ENCODE measurements at places on chromosomes 3 and 15.

- DNase-seq: no peak
These were observed 2.4 kb downstream of the MB21D2 start for GRCh38 chr3:192915304-192915703.

DNA sequence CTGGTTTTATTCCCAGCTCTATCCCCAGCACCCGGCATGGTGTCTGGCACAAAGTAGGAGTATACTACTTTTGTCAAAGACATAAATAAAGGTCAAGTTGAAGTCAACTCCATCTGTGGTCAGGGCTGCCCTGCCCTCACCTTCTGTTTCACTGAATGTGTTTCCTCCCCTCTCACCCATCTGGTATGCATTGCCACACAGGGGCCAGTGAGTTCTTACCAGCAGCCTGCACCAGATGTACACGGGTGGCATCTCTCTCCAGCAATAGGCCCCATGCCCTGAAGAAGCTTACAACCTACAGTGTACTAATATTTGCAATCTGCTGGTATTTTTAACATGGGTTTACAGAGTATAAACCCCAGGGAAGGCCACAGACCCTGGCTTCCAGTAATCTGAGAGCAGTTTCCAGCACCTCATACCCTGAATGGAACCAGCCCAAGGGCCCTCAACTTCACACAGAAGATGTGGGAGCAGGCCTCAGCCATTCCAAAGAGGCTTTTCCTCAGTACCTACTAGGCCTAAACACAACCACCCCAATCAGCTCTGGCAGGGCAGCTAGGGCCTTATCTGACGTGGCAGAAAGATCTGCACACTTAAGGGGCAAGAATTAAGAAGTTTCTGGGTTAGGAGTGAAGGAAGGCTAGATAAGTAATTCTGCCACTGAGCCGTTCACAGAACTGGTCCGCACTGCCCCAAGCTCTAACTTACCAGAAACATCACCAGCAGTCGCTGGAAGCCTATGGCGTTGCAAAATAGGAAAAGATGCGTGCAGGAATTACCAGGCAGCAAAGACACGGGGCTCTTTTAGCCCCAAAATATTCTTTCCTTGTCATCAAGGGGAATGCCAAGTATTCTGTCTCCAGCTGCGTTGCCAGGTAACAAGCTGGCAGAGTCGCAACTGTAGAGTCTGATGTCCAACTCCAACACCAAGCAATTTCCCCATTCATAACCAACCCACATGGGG is 2.1 kb downstream of the IDH2 start:
- no peak for DNase-seq

GRCh38 chr3:154753101-154753500 is 323.1 kb upstream of the GPR149 start:
- no peak for DNase-seq

- DNase-seq: no peak
These were observed 15.0 kb upstream of the SOX2 start for GRCh38 chr3:181696626-181697230.

DNA sequence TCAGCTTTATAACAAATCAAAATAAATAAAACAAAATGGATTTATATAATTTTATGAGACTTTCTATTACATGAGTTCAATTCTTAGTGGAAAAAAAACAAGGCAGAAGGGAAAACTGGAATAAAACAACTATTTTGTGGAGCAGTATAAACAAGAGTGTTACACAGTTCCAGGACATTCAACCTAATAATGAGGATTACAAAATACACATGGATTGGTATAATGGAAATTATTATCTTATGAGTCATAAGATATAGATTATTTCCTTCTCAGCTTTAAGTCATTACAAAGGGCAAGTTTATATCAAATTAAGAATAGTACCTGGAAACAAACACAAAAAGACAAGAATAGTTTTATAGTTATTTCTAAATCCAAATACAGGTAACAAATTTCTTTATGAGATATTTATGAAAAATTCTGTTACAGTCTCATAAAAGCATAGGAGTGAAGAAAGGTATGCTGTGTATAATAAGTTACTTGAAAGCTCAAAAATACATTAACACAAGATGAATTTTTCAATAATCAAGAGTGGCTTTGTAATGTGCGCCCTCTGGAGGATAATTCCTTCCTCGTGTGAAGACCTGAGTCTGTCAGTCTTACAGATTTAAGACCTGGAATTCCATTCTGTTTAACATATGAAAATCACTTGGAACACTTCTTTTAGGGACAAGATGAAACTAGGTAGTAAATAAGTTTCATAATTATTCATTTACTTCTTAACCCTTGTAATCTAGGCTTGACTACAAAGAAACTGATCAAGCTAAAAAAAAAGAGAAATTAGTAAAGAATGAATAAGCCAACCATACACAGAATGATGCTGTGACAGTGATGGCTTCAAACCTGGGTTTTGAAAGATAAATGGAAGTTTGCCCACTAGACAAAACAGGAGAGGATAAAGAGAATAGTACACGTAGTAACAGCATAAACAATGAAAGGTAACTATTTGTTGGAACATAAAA is 9.5 kb downstream of the COPS2 start:
- DNase-seq: no peak

DNA sequence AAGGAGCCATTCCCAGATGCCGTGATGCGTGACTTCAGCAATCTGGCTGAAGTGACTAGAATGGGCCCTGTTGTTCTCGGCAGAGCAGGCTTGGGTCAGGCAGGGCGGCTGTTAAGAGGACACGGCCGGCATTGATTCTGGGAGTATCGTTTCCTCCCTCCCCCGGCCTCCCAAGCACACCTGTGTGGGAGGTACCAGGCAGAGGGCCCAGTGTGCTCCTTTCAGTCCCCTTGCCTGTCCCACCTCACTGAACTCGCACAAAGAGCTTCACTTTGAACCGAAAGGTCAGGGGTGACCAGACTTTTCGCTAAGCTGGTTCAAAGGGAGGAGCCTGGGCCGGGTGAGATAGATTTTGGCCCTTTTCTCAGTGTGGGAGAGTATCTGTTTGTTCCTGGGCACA is 92.7 kb downstream of the CEMIP start:
- DNase-seq: no peak

DNA sequence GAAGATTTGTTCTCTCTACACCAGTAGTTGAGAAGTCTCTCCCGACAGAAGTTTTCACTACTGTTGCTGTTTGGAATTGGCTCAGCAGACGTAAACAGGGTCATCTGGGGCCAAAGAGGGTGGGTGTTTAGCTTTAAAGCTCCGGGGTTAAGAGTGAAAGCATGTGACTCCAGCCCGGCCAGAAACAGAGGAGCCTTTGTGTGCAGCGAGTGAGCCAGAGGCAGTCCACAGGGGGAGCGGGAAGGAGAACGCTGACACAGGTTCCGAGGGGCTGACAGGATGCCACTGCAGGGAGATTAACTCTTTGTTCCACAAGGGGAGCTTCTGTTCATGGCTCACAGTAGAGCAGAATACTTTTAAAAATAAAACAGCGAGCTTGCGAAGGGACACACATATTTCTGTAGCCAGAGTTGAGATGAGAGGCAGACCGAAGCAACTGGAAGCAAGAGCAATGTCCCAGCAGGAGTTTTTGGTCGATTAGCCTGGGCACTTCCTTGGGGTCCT is 26.9 kb downstream of the BMF start:
- no peak for DNase-seq

- DNase-seq: no peak
These were observed 312.7 kb upstream of the TGFBR2 start for GRCh38 chr3:30293621-30294240.

DNA sequence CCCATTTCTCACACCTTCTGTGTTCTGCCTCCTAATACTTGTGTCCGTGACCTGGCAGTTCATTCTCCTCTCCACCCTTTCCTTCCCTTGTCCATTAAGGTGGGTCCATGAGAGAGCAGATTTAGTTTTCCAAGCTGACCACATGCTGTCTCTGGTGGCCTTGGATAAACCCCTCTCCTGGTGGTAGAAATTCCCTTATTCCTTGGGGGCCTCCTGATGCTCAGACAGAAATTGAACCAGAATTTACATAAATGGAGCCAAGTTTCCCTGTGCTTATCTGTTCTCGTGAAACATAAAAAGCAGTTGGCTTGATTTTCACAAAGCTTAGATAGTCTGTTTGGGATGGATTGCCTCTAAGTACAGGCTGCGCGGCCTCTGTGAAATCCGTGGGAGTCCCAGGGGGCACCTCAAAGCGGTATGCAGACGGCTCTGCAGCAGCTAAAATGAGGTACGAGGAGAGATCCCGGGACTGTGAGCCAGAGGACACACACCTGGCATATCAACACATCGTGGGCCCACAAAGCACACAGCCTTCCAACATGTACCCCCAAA is 101.0 kb upstream of the NMNAT3 start:
- DNase-seq: no peak

GRCh38 chr15:68080783-68081182 is 26.7 kb downstream of the PIAS1 start:
- no peak for DNase-seq

DNA sequence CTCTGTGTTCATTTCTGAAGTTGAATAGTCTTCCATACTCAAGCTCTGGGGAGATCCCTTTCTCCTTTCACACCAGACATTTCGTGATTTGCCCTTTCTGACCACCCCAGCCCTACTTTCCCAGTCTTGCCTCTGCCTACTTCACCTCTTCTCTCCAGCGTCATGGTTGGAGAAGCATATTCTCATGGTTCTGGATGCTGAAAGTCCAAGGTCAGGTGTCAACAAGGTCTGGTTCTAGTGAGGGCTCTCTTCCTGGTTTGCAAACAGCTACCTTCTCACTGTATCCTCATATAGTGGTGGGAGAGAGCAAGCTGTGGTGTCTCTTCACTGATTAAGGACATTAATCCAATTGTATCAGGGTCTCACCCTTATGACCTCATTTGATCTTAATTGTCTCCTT is 169.4 kb downstream of the IGF1R start:
- DNase-seq: no peak

DNA sequence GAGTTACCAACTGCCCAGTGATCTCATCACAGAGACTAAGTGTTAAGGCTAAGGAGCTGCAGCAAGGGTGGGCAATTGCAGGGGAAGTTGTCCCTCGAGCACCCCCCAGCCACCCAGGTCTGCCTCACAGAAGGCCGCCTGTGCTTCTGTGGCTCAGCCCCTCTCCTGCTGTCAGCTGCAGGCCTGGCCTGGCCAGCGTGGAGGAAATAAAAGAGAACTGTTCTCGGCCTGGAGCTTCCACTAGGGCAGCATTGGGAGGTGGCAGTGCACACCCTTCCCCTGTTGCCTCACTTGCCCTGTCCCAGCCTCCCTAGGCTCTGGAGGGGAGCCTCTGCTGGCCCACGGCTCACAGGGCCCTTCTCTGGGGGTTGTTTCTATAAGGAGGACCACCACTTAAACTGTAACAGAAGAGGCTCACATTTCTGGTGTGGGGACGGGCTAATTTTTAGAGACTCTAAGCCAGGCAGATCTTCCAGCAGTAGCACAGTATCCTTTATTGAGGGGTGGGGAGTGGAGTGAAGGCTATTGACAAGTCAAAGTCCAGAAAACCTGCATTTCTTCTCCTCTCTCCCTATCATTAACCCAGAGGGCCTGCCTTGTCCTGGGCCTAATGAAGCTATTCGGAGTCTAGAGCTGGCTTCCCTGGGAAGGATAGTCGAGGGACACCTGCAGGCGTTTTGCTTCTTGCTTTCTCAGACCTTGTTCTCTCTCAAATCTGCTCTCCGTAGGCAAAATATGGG is 75.6 kb upstream of the ADPGK start:
- DNase-seq: no peak

- no peak for DNase-seq
These were observed 16.4 kb downstream of the C3orf18 start for GRCh38 chr3:50551054-50551659.

- DNase-seq: no peak
These were observed 18.6 kb downstream of the ALPK3 start for GRCh38 chr15:84835661-84836337.

GRCh38 chr3:39021029-39021428 is 30.7 kb downstream of the SCN11A start:
- DNase-seq: no peak

- DNase-seq: no peak
These were observed 32.7 kb downstream of the EFHB start for GRCh38 chr3:19901337-19901736.

GRCh38 chr15:89007989-89008388 is 80.3 kb upstream of the ABHD2 start:
- no peak for DNase-seq

GRCh38 chr3:174169736-174170135 is 689.4 kb upstream of the NAALADL2 start:
- no peak for DNase-seq

DNA sequence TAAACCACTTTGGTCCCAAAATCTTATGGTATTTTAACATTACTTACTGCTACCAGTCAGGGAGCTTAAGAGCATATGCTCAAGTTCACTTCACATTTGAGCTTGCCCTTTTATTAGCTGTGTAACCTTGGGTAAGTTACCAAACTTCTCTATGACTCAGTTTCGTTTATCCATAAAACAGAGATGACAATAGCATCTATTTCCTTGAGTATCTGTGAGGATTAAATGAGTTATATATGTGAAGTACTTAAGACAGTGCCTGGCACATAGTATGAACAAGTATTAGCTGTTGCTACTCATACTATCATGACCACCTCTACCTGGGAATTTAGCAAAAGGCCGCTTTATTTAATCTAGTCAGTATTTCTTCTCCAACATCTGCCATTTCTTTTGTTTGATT is 5.9 kb downstream of the ATOSA start:
- DNase-seq: no peak

GRCh38 chr3:195159814-195160165 is 111.2 kb downstream of the XXYLT1 start:
- DNase-seq: no peak

Data from stimulated activated CD4-positive, alpha-beta T cell treated with anti-CD3 and anti-CD28 coated beads, Interleukin-1b, Interleukin-23, amount 100 ng/mL, for 48 hours (primary cell).